ENCODE measurements at places on chromosomes 2 and 18.

DNA sequence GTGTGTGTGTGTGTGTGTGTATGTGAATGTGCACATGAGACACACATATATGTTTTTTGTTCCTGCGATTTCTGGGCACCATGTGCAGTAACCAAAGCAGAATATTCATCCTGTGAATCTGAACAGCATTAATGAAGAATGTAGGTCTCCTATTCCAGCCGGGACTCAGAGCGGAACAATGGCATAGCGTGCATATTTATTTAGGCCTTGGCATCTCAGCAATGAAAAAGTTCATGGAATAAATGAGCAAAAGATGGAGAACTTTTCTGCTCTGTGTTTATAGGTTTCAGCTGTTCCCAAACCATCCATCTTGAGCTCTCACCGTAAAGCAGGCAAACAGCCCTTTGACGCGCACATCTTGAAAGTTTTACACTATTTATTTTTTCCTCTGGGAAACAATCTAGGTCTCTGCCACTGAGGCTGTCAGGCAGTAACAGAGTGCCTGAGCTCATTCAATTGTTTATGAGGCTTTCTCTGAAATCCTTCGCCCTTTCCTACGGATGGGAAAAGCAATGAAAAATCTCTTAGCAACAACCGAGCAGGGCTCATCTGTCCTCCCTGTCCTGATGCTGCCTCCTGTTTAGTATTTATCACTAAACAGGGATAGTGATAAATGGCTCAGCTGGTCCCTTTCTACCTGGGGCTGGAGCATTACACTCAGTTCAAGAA lies 146.2 kb upstream of the MSH6 start:
- DNase-seq = no peak

DNA sequence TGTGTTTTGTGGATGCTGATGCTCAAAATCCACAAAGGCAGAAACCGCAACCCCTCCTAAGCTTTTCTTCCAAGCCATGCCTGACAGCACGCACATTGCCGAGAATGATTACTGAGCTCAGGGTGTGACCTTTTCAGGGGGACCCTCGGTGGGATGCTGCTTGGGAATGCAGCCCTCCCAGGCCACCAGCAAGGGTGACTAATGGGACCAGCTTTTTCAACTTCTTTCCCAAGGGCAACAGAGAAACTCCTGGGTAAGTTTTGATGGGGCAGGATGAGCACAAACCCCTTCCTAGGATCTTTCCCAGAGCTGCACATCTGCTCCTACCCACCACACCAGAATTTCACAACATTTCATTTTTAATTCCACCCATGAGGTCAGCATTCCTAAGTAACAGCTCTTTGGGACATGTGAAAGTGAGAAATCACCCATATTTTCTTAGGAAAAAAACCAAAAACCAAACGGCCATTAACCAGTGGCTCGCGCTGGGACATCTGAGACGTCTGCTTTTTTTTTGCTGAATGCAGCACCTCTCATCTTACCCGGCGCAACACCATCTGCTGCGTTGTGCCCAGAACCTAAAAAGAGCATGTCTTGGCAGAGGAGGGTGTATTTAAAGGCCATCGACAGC lies 119.0 kb downstream of the ARL4C start:
- no peak for DNase-seq

- DNase-seq = no peak
These were observed 22.9 kb downstream of the RTTN start for GRCh38 chr18:70182548-70182947.

DNA sequence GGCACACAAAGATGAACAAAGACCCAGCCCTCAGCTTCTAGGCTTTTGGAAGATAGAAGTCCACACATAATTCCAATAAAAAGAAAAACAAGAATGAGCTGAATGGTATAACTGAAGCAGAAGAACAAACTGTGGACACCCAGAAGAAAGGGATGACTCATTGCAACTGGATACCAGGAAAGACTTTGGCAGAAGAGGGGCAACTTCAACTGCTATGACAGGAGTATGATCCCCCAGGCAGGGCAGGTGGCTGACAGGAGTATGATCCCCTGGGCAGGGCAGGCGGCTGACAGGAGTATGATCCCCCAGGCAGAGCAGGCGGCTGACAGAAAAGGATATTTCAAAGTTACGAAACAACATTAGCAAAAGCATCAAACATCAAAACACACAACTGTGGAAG lies 21.6 kb downstream of the PID1 start:
- no peak for DNase-seq

DNA sequence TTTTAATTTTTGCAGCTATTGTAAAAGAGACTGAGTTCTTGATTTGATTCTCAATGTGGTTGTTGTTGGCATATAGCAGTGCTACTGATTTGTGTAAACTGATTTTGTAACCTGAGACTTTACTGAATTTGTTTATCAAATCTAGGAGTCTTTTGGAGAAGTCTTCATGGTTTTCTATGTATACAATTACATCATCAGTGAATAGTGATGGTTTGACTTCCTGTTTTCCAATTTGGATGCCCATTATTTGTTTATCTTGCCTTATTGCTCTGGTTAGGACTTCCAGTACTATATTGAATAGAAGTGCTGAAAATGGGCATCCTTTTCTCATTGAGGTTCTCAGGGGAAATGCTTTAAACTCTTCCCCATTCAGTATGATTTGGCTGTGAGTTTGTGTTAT lies 99.7 kb downstream of the GULP1 start:
- DNase-seq = no peak

DNA sequence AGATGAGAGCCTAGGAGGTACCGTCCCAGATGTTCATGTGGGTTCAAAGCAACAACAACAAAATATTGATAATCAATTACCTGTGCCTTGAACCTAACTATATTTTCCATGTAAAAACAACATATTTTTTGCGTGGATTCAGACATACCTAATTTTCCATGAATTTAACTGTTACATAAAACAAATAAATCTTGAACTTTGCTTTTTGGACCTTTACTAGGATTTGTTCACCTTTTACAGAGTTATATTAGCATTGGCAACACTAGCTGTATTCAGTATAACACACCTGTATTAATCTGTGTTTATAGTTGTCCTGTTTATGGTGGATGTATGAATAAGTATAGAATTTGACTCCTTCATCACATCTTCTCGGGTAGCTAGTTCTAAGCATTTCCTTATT lies 115.8 kb upstream of the STON1 start:
- no peak for DNase-seq

Data from activated CD4-positive, alpha-beta T cell treated with anti-CD3 and anti-CD28 coated beads for 24 hours (primary cell).